Pulmonary artery endothelial cell (primary cell): ENCODE measurements at places on chromosomes 6 and 20.

GRCh38 chr6:90424580-90424979 lies 127.9 kb upstream of the BACH2 start:
- DNase-seq = no peak

DNA sequence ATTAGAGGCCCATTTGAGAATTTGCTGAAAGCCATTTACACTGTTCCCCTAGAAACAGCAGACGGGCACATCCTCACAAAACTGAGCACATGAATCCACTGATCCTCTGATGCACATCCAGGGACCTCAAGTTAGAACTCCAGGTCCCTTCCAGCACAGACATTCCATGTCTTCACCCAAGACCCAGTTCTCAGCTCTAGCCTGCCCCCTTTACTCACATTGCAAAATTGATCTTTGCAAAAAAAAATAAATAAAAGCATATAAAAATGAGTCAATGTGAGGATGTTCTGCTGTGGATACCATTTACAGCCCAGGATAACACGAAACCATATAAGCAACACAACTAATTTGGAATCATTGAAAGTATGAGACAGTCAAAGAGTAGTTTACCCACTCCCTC lies 458.2 kb upstream of the JARID2 start:
- no peak for DNase-seq

- no peak for DNase-seq
Measured at GRCh38 chr6:111573131-111573883, 32.4 kb downstream of the TRAF3IP2 start.

DNA sequence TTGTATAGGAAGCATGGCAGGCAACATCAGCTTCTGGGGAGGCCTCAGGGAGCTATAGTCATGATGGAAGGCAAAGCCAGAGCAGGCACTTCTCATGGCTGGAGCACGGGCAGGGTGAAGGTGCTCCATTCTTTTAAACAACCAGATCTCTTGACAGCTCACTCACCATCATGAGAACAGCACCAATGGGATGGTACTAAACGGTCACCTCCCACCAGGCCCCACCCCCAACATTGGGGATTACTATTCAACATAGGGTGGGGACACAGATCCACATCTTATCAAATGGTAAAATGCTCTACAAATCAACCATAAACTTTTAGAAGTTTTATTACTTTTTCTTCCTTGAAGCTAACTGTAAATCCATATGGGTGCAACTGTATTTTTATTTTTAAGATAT lies 61.5 kb downstream of the MAP3K4 start:
- no peak for DNase-seq

DNA sequence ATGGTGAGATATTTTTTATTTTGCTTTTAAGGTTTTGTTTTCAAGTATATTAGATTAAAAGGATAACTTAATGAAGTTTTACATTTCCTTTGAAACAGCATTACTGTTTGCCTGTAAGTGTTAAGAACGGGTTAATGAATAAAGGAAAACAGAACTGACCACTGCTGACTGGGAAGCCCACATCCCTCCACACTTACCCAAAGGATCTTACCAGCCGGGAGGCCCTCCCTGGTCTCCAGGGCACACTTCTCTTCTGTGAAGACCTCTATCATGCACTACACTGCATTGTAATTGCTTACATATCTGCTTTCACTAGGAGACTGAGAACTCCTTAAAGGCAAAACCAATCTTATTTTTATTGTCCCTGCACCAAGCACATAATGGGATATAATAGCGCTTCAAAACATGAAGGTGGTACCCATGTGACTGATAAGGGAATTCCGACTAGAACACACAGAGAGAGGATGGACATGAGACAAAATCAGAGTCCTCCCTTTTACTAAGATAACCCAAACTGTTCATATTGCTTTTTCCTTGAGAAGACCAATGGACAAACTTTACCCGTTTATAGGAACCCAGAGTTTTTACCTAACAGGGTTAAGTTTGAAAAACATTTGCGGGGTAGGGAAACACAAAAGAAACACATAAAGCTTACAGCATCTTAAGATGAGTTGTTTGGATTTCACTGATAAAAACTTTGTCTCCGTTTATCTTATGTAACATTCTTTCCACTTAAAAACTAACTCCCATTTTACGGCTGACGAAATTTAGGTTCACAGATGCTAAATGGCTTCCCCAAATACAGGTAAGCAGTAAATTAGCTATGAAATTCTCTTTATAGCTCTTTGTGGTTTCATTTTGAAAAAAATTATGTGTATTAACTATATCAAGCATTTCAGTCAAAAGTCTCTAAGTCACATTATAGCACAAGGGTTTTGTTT lies 8.7 kb downstream of the EZR start:
- DNase-seq = no peak

GRCh38 chr6:156647140-156647784 lies 129.9 kb upstream of the ARID1B start:
- DNase-seq = no peak

- no peak for DNase-seq
Measured at GRCh38 chr6:146884728-146885127, 286.0 kb downstream of the ADGB start.

DNA sequence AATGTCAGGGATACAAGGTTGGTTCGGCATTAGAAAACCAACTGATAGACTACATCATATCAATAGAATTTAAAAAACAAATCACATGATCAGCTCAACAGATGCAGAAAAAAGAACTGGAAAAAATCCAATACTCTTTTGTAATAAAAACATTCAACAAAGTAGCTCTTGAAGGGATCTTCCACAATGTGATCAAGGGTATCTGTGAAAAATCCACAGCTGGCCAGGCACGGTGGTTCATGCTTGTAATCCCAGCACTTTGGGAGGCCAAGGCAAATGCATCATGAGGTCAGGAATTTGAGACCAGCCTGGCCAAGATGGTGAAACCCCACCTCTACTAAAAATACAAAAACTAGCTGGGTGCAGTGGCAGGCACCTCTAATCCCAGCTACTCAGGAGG lies 63.1 kb downstream of the ASCC3 start:
- DNase-seq = no peak

GRCh38 chr20:39067526-39068216 lies 105.5 kb downstream of the DHX35 start:
- no peak for DNase-seq

DNA sequence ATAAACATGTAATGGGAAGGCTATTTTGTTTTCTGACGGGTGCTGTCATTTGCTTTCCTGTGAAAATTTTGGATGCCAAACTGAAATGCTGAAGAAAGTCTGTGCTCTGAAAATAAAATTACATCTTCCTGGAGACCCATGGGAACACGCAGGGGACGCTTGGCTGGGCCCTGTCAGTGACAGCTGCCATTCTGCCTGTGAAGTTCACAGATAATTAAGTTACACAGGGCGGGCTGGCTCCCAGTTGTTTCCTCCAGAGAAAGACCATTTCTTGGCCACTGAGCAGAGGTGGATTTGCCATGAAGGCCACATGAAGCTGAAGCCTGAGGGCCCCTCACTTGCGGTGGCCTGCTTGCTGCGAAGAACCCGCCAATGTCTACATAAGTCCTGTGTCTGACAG lies 93.5 kb downstream of the TMEM170B start:
- DNase-seq = no peak

DNA sequence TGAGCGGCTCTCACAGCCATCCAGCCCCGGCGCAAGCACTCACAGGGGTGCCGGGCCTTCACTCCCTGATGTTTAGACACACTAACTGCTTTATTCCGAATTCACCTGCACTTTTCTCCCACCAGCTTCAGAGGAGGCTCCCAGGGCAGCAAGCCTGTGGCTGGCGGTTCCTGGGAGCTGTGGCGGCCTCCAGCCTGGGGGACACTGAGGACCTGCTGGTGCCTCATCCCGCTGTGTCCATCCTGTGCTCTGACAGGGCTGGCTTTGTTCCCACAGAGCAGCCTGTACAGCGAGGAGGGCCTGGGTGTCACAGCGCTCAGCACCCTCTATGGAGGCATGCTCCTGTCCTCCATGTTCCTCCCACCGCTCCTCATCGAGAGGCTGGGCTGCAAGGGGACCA lies 3.1 kb downstream of the UNC93A start:
- no peak for DNase-seq

GRCh38 chr6:144690133-144690532 lies 405.0 kb downstream of the UTRN start:
- no peak for DNase-seq

GRCh38 chr20:53833333-53834061 lies 236.9 kb downstream of the BCAS1 start:
- no peak for DNase-seq

- DNase-seq = no peak
Measured at GRCh38 chr6:80217794-80218193, 111.3 kb downstream of the BCKDHB start.

DNA sequence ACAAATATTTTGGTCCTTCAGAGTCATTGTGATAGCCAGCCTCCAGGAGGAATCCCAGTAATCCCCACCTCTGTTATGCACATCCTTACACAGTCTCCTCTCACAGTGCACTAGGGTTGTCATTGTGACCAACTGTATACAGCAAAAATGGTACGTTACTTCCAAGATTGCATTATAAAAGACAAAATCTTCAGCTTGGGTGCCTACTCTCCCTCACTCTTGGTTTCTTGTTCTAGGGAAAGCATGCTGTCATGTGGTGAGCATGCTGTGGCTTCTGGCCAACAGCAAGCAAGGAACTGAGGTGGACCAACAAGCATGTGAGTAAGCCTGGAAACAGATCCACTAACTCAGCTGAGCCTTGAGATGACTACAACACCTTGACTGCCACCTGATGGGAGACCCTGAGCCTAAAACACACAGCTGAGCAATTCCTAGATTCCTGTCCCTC lies 130.1 kb upstream of the DST start:
- DNase-seq = no peak

GRCh38 chr6:162337412-162337811 lies 390.2 kb downstream of the PRKN start:
- DNase-seq = no peak

DNA sequence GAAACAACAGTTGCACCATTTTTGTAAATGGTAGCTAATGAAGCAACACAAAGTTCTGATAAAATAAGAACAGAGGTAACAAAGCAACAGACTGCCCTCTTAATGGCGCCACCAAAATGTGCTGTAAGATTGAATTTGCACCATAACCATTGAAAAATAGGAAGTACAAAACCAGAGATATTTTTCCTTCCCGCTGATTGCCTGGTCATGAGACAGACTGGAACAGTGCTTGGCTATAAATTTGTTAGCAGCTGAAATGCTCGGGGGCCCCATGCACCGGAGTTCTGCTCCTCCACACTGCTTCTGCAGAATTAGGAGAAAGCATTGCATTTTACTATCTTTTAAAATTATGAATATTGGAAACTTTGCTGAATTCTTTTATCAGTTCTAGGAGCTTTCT lies 164.4 kb upstream of the QKI start:
- no peak for DNase-seq
